ENCODE measurements at places on chromosomes 1 and 21.

DNA sequence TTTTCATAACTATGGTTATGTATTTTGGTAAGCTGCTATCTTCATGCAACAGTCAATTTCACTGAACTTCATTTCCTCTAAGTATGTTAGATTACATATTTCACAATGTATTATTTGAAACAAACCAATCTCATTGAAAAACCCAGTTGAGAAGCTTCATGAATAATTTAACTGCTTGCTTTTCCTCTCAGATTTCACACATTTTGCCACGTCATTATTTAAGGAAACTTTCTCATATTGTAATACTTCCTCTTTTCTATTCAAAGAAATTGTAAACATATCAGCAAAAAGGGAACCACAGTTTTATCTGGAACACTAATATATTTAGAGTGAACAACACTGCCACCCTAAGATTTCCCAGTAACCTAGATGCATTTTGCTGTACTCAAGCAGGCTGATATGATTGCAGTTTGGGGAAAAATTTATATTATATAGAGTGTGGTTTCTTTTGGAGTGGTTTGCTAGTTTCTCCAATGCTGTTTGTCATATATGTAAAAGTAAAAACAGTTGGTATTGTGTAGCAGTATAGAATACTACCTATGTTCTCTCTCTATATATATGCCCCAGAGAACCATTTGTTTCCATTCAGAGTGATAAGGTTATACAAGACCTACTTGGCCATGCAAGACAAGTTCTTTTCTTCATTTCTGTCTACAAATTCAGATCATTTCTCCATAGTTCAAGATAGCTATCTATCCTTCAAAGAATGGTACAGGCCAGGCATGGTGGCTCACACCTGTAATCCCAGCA, 28.4 kb upstream of the AHCTF1 start:
- DNase-seq = no peak

GRCh38 chr1:185267301-185267700, 49.7 kb downstream of the IVNS1ABP start:
- no peak for DNase-seq

DNA sequence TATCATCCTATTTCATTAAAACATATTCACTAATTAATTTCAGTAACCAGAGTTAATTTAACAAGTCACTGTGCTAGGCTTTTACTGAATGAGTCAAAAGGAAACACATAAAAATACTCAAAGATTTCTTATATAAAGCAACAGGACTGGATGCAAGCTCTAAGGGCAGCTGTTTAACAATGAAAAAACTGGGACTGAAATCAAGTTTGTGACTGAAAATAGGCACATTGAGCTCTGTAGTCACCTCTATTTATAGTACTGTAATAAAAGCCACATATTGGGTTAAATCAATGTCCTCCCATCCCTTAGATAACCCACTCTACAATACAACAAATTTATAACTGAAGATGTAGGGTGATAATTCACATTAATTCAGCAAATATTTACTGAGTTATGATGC, 52.4 kb downstream of the SMYD3 start:
- no peak for DNase-seq

- no peak for DNase-seq
These were observed 64.7 kb downstream of the SNRPE start for GRCh38 chr1:203926025-203926540.

DNA sequence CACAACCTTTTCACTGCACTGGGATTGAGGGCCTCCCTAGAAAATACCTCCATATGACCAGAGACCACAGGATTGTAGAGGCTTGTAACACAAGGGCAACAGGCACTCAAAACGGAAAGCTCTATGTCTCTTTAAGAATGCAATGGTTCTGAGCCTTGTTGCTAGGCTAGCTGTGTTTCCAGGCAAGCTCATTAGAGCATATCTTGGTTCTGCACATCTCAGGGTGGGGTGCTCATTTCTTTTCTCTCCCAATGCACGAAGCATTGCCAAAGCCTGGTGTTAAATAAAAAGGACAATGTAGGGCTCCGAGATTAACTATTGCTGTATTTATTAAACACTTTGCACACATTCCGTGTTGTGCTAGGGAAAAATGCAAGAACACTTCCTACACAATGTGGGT, 315.9 kb downstream of the PRDM2 start:
- no peak for DNase-seq

GRCh38 chr1:151371370-151372057, 991 bp downstream of the SELENBP1 start:
- no peak for DNase-seq

- no peak for DNase-seq
These were observed 58.0 kb downstream of the PUM1 start for GRCh38 chr1:31007462-31007991.

- no peak for DNase-seq
These were observed 497.3 kb downstream of the NEGR1 start for GRCh38 chr1:71785000-71785399.

GRCh38 chr1:215133532-215133931, 51.0 kb downstream of the KCNK2 start:
- DNase-seq = no peak

- DNase-seq = no peak
These were observed 36.0 kb upstream of the IRF2BP2 start for GRCh38 chr1:234645964-234646363.

DNA sequence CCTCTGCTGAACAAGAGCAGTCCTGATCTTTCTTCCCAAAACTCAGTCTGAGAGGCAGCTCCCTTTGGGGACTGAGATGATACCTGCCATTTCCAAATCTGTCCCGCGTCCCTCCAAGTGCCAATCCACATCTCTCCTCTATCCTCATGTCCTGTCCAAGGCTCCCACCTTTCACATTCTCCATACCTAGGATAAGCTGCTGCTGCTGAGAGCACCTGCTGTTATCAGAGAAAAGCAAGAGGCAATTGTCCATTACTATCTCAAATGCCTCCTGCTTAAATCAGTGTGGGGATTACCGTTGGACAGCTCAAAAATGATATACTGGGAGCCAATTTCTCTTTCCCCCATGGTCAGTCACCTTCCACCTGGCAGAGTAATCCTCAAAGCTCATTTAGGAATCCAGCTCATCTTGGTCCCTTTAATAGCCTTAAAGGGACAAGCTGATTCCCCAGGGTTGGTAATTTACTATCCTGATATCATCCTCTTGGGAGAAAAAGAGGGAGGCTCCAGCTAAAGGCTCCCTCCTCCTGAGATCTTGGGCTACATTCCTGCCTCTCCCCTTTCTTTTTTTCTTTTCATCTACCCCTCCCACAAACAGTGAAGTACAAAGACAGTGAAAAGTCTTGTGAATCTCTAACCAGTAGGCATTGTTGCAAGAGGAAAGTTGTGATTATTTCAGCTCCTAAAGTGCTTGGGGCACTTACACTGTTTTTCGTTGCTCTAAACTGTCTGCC, 278.1 kb upstream of the CAMK1G start:
- DNase-seq = no peak

All from CD8-positive, alpha-beta T cell (primary cell).